ENCODE measurements at places on chromosomes 11 and 22. TPM values are rescaled to one million over a fixed set of nuclear protein-coding genes. Genes with fewer than 3 reads are reported as not detected.
A peak's percentile ranks its signal among the peaks of the same experiment; 100 is the strongest.

GRCh38 chr11:122399375-122399774 is 256.1 kb upstream of the UBASH3B start:
- no peak for DNase-seq

GRCh38 chr11:90630176-90630575 is 407.3 kb upstream of the CHORDC1 start:
- DNase-seq = no peak

DNA sequence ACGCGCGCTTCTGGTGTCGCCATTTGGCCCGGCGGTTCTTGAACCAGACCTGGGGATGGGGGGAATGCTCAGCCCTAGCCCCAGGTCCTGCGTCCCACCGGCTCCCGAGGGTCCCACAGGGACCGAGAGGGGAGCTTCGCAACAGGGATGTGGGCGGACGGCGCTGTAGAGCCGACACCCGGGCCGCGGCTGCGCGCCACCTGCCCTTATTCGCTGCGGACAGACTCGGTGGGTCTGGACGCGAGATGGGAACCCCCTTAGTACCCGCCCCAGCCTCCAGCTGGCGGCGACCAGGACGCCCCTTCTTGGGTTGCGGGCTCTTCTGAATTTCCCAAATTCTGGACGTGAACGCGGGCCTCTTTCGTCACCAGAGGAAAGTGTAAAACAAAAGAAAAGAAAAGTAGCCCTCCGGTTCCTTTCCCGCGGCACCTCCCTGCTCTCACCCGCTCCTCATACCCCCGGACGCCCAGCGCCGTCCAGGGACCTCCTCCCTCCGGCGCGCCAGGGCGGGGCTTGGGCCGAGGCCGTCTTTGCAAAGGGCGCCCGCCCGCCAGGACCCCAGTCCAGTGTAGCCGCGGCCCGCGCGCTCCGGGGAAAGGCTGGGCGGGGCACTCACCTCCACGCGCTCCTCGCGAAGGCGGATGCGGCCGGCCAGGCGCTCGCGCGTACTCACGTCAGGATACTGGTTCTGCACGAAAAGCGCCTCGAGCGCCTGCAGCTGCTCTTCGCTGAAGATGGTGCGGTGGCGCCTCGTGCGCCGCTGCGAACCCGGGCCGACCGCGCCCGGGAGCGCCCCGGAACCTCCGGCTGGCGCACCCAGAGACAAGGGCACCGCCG is 827 bp downstream of the GSC2 start:
- peak; percentile 42 for DNase-seq

- DNase-seq = no peak
These were observed 1003.2 kb downstream of the NTM start for GRCh38 chr11:132373405-132374143.

DNA sequence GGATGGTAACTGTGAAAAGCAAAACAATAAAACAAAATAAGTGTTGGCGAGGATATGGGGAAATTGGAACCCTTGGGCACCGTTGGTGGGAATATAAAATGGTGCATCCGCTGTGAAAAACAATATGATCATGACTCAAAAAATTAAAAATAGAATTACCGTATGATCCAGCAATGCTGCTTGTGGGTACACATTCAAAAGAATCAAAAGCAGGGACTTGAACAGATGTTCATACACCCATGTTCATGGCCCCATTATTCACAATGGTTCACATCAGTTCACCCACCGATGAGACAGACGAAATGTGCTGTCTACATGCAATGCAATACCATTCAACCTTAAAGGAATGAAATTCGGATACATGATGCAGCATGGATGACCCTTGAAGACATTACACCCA is 1.2 kb upstream of the DERL3 start:
- DNase-seq = no peak

- no peak for DNase-seq
These were observed 33.3 kb downstream of the SYT13 start for GRCh38 chr11:45252877-45253276.

DNA sequence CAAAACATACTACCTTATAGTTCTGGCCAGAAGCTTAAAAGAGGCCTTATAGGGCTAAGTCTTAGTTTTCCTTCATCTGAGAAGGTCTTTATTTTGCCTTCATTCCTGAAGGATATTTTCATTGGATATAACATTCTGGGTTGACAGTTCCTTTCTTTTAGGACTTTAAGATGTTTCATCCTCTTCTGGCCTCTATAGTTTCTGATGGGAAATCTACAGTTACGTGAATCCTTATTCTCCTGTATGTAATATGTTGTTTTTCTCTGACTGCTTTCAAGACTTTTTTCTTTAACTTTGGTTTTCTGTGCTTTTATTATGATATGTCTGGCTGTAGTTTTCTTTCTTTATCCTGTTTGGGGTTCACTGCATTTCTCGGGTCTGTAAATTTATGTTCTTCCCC is 48.2 kb downstream of the BCR start:
- no peak for DNase-seq

GRCh38 chr11:17277024-17277584 is 565 bp downstream of the NUCB2 start:
- DNase-seq = peak; percentile 57

GRCh38 chr11:125155767-125156166 is 8.8 kb upstream of the PKNOX2 start:
- no peak for DNase-seq

GRCh38 chr11:95715777-95716241 is 73.8 kb downstream of the FAM76B start:
- DNase-seq = peak; percentile 64

SCGB1A1 gene
- not detected for total RNA-seq

YPEL1 gene
- 0.88 TPM for total RNA-seq

SLC6A5 gene
- total RNA-seq = not detected

C22orf42 gene
- not detected for total RNA-seq

KRTAP5-11 gene
- not detected for total RNA-seq

SMTNL1 gene
- total RNA-seq = not detected

PTDSS2 gene
- 12.1 TPM for total RNA-seq

CELSR1 gene
- total RNA-seq = 0.17 TPM

YPEL4 gene
- total RNA-seq = 0.54 TPM
